ENCODE measurements at places on chromosomes 4 and X.

DNA sequence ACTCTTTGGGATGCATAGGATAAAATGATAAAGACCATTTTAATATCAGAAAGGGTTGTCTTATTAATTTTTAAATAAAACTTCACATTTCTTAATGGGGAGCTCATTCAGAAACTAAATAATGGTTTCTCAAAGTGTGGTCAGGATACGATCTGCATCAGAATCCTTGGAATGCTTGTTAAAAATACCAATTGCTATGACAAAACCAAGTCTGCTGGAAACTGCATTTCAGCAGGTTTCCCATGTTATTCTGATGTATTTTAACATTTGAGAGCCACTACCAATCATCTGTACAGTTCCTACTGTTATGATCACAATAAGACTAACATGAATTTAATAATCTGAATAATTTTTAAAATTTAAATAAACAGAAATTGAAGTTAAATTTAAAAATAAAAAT is 115.1 kb downstream of the SOWAHB start:
- H3K4me3 ChIP-seq, result no peak overlapping the region
- DNase-seq, result no peak
- H3K27me3 ChIP-seq, result no peaks in the 10 kb centered on the region
- no peak overlapping the region for H3K27ac ChIP-seq
- H3K36me3 ChIP-seq, result no peaks in the 10 kb centered on the region

- H3K4me3 ChIP-seq, result no peak overlapping the region
- H3K4me1 ChIP-seq, result no peaks in the 10 kb centered on the region
- no peak overlapping the region for H3K27ac ChIP-seq
- no peak for DNase-seq
Measured at GRCh38 chrX:122703762-122704161, 480.3 kb upstream of the GRIA3 start.

GRCh38 chr4:156762851-156763250 is 208.7 kb downstream of the PDGFC start:
- DNase-seq, result no peak
- no peak overlapping the region for H3K27ac ChIP-seq
- H3K4me1 ChIP-seq, result no peaks in the 10 kb centered on the region
- no peaks in the 10 kb centered on the region for H3K36me3 ChIP-seq
- no peak overlapping the region for H3K4me3 ChIP-seq
- H3K27me3 ChIP-seq, result no peaks in the 10 kb centered on the region

DNA sequence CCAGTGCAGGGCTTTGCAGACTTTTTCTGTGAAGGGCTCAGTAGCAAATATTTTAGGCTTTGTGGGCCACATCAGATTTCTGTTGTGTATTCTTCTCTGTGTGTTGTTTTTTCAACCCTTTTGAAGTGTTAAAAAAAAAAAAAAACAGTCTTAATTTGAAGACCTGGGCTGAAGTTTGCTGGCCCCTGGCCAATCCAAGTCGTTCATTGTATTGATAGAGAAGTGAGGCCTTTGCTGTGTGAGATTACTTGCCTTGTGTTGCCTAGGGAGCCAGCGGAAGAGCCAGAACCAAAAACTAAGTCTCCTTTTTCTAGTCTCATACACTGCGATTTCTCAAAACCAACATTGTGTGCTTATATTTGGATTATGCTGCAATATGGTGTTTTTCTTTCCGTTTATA is 46.9 kb downstream of the MTM1 start:
- H3K4me1 ChIP-seq, result no peaks in the 10 kb centered on the region
- DNase-seq, result no peak
- H3K36me3 ChIP-seq, result peaks cover 2% of the 10 kb centered on the region
- no peaks in the 10 kb centered on the region for H3K27me3 ChIP-seq

DNA sequence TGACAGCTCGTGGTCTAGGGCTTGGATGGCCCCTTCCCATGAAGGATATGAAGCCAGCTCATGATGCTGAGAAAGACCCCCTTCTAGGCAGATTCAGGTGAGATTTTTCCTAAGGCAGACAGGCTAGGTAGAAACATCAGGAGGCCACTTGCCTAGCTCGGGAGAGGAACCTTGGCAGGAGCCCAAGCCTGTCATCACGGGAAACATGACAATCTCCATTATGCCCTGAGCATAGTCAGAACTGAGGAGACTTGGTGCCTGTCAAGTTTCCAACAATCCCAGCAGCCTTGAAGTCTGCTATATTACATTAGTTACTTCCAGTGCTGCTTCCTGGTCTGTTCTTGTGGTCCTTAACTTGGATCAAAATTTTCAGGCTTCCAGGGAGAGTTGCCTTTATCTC is 18.7 kb upstream of the WDR1 start:
- H3K36me3 ChIP-seq, result no peaks in the 10 kb centered on the region
- no peak overlapping the region for H3K27ac ChIP-seq
- DNase-seq, result no peak
- H3K4me1 ChIP-seq, result no peaks in the 10 kb centered on the region
- no peaks in the 10 kb centered on the region for H3K27me3 ChIP-seq

GRCh38 chr4:36944232-36944631 is 300.3 kb upstream of the NWD2 start:
- no peaks in the 10 kb centered on the region for H3K27me3 ChIP-seq
- H3K36me3 ChIP-seq, result no peaks in the 10 kb centered on the region
- no peaks in the 10 kb centered on the region for H3K4me1 ChIP-seq
- H3K27ac ChIP-seq, result no peak overlapping the region
- H3K4me3 ChIP-seq, result no peak overlapping the region

DNA sequence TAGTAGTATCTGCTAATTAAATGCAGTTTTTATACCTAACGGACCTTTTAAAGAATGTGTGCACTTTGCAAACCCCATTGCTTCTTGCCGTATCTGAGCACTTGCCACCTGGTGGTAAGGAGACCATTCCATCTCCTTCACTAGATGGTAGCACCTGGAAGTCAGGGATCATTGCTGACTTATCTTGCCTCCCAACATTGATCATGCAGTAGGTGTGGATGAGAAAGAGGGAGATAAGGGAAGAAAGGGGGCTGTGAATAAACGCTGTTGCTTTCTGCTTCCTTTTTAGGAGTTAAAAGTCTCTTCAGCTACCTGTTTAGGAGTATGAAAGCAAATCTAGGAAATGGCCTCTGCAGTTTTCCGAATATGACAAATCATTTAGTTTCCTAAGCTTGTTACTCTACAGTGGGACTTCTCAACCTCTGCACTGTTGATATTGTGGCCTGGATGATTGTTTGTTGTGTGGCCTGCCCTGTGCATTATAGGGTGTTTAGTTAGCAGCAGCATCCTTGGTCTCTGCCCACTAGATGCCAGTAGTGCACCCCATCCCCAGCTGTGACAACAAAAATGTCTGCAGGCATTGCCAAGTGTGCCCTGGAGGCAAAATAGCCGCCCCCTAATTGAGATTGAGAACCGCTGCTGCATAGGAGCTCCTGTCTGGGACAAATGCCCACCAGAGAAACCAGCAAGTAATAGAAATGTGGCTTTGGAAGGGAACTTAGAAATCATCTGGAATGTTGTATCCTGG is 38.8 kb downstream of the GAB1 start:
- H3K27ac ChIP-seq, result no peak overlapping the region
- peaks cover 5% of the 10 kb centered on the region for H3K36me3 ChIP-seq
- no peak for DNase-seq
- H3K27me3 ChIP-seq, result no peaks in the 10 kb centered on the region

DNA sequence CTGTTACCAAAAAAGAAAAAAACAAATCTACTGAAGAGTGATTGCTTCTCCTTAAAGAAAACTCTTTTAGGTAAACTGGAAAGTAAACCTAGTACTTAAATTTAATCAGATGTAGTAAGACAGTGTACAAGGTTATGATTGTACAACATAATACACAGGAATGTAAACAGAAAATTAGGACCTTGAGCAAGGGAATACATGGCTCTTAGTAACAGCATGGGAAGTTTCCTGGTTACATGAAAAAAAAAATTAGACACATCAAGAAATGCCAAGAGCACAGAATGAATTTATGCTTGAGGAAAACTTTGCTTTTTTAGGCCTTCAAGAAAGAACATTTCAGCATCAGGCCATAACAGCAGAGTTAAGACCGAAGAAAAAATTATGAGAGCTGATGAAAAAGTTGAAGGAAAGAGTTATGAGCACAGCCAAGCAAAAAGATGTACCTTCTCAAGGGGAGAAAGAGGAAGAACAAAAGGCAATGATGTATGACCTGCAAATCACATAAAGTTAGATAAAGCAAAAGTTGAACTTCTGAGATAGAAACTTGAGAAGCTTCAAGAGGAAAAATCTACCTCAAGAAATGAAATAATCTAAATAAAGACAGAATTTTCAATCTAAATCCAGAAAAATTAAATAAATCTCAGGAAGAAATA is 311.6 kb downstream of the GALNTL6 start:
- no peaks in the 10 kb centered on the region for H3K27me3 ChIP-seq
- no peaks in the 10 kb centered on the region for H3K4me1 ChIP-seq
- H3K36me3 ChIP-seq, result no peaks in the 10 kb centered on the region

DNA sequence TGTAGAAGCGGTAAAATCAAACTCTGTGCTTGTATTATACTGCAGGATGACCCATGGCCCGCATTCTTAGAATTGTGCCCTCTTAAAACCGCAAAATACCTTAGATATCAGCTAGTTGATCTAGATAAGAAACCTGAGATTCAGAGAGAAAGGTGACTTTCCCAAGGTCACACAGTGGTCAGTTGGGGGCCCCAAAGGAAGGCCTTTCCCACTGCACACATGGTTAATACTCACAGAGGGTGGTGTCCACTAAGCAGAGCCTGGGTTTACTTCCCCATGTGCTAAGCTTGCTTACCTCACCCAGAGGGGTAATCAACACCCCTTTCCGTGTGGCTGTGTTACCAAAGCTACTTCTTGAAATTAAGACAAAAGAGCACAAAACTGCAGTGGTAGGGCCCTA is 66.3 kb downstream of the RBM47 start:
- no peaks in the 10 kb centered on the region for H3K27me3 ChIP-seq
- H3K36me3 ChIP-seq, result no peaks in the 10 kb centered on the region
- H3K4me3 ChIP-seq, result no peak overlapping the region
- H3K4me1 ChIP-seq, result peaks cover 20% of the 10 kb centered on the region

GRCh38 chr4:76246025-76246424 is 5.5 kb upstream of the FAM47E start:
- no peak for DNase-seq
- no peaks in the 10 kb centered on the region for H3K36me3 ChIP-seq
- no peak overlapping the region for H3K4me3 ChIP-seq
- H3K4me1 ChIP-seq, result peaks cover 3% of the 10 kb centered on the region
- H3K27ac ChIP-seq, result no peak overlapping the region

- no peaks in the 10 kb centered on the region for H3K36me3 ChIP-seq
- H3K27ac ChIP-seq, result no peak within 1 kb of the TSS
- H3K4me1 ChIP-seq, result no peaks in the 10 kb centered on the region
- DNase-seq, result no peak
- no peak within 1 kb of the TSS for H3K4me3 ChIP-seq
Measured at GRCh38 chr4:73988061-73988460, at the start of gene PPBP. Gene PPBP, minus strand, starts transcription at chr4:73988190. Its CDS starts 87 bp downstream, at chr4:73988103.

DNA sequence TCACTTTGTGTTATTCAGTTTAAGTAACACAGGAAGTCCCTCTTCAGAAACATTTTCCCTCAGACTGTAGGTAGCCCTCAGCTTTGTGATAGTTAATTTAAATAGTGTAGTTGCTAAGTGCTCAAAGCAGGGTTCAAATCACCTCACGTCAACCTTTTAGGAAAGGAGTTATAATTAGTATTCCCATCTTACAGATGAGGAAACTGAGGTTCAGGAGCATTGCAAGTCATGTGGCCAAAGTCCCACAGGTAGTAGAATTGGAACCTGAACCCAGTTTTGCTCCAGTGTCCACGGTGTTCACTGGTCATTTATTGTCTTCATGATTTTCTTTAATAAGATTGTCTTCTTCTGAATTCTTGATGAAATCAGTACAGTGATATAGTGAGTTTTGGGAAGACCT is 4.3 kb upstream of the DCHS2 start:
- H3K27me3 ChIP-seq, result peaks cover 80% of the 10 kb centered on the region
- DNase-seq, result no peak
- no peak overlapping the region for H3K27ac ChIP-seq

DNA sequence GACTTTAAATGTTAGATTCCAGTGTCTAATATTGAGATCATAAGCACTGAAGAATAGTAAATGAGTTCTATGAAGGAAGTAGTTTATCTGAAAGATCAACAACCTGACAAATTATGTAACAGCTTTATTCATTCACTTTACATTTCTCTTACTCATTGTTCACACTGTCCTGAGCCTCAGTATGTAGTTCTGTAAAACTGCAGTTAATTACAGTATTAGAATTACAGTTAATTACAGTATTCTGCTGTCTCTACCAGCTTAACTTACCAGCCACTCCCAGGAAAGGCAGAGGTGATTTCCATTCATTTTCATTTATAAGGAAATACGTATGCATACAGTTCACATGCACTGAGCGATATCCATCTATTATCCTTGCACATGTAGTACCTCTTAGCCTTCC is 32.7 kb downstream of the NFKB1 start:
- H3K27ac ChIP-seq, result peak overlapping the region; percentile 24
- H3K27me3 ChIP-seq, result no peaks in the 10 kb centered on the region
- peaks cover 9% of the 10 kb centered on the region for H3K36me3 ChIP-seq
- H3K4me1 ChIP-seq, result peaks cover 50% of the 10 kb centered on the region
- no peak for DNase-seq
- peak overlapping the region; percentile 43 for H3K4me3 ChIP-seq

- H3K4me3 ChIP-seq, result no peak overlapping the region
- peaks cover 3% of the 10 kb centered on the region for H3K4me1 ChIP-seq
- no peak for DNase-seq
- H3K36me3 ChIP-seq, result peaks cover 17% of the 10 kb centered on the region
- no peak overlapping the region for H3K27ac ChIP-seq
- H3K27me3 ChIP-seq, result no peaks in the 10 kb centered on the region
Measured at GRCh38 chrX:13285693-13286092, 34.2 kb downstream of the ATXN3L start.

- no peak overlapping the region for H3K4me3 ChIP-seq
- no peaks in the 10 kb centered on the region for H3K36me3 ChIP-seq
- H3K4me1 ChIP-seq, result no peaks in the 10 kb centered on the region
- no peak for DNase-seq
- peaks cover 1% of the 10 kb centered on the region for H3K27me3 ChIP-seq
Measured at GRCh38 chr4:51998837-51999236, 21.3 kb downstream of the LRRC66 start.

DNA sequence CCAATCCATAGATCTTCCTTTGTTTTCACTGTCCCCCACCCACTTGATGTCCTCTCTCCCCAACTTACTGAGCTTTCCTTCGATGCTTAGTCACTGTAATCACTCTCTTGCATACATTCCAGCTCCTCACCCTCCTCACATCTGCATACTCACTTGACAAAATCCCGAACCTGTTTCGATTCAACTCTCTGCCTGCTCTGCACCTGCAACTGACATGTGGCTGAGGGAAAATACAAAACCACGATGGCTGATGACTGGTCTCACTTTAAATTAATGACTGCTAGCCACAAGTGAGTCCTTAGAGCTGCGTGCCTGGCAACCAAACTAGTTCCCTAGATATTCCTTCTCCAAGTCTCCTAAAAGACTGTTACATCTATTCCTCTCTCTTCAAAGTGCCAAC is 70.4 kb upstream of the FHL1 start:
- H3K27ac ChIP-seq, result no peak overlapping the region
- DNase-seq, result no peak
- H3K4me1 ChIP-seq, result peaks cover 3% of the 10 kb centered on the region
- H3K4me3 ChIP-seq, result no peak overlapping the region

DNA sequence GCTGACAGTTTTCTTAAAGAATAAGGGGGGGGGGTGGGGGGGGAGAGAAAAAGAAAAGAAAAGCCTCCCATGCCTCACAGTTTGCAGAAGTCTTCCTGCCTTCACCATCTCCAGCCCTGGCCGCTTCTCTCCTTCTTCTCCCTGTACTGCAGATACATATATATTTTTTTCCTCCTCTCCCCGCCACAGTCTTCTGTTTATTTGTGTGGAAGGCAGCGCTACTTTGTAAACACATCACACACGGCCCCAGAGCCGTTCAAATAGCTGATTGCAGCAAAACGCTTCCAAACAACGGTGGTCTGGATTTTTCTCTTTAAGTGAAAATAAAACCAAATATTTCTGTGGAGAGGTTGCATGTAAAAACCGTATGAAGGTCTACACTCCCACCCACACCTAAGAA is 732 bp downstream of the NLGN4X start:
- H3K27ac ChIP-seq, result no peak overlapping the region
- H3K36me3 ChIP-seq, result no peaks in the 10 kb centered on the region
- peaks cover 21% of the 10 kb centered on the region for H3K27me3 ChIP-seq
